ENCODE measurements at places on chromosomes 6 and 20. TPM values are rescaled to one million over a fixed set of nuclear protein-coding genes. Genes with fewer than 3 reads are reported as not detected.

VWA7 gene
- 2.6 TPM for polyA plus RNA-seq

MOCS1 gene
- polyA plus RNA-seq, result 0.19 TPM

STMN3 gene
- polyA plus RNA-seq, result 2.7 TPM

PLCB4 gene
- polyA plus RNA-seq, result not detected

DEFB124 gene
- not detected for polyA plus RNA-seq

WFDC10A gene
- not detected for polyA plus RNA-seq

CEP162 gene
- polyA plus RNA-seq, result 7.1 TPM

GJA10 gene
- polyA plus RNA-seq, result not detected

CSNK2A1 gene
- polyA plus RNA-seq, result 56.8 TPM

ABHD16B gene
- 0.19 TPM for polyA plus RNA-seq

PCSK2 gene
- not detected for polyA plus RNA-seq

SCGN gene
- not detected for polyA plus RNA-seq

LY6G6C gene
- not detected for polyA plus RNA-seq

KIF6 gene
- polyA plus RNA-seq, result not detected

HLA-DQB2 gene
- 121 TPM for polyA plus RNA-seq

MAK gene
- polyA plus RNA-seq, result 0.18 TPM

UBD gene
- not detected for polyA plus RNA-seq

FILIP1 gene
- polyA plus RNA-seq, result not detected

UTRN gene
- polyA plus RNA-seq, result 76.7 TPM

CFAP206 gene
- polyA plus RNA-seq, result not detected

GPR6 gene
- not detected for polyA plus RNA-seq

SLC17A3 gene
- not detected for polyA plus RNA-seq

SLC25A27 gene
- polyA plus RNA-seq, result not detected

KCNS1 gene
- polyA plus RNA-seq, result not detected

MYH7B gene
- polyA plus RNA-seq, result 0.34 TPM

SNPH gene
- polyA plus RNA-seq, result 1.3 TPM

DEFB110 gene
- not detected for polyA plus RNA-seq

ARFGEF2 gene
- polyA plus RNA-seq, result 8.5 TPM

BIRC7 gene
- polyA plus RNA-seq, result not detected

BPIFA1 gene
- polyA plus RNA-seq, result not detected

NMBR gene
- not detected for polyA plus RNA-seq

HUS1B gene
- 2.2 TPM for polyA plus RNA-seq

ARMC12 gene
- polyA plus RNA-seq, result 0.39 TPM

UBR2 gene
- polyA plus RNA-seq, result 11.6 TPM

HSPA12B gene
- not detected for polyA plus RNA-seq

EEF1E1 gene
- polyA plus RNA-seq, result 54.9 TPM

MUC22 gene
- polyA plus RNA-seq, result not detected

LINC00237 gene
- not detected for polyA plus RNA-seq

OTOR gene
- polyA plus RNA-seq, result not detected

ZBTB24 gene
- polyA plus RNA-seq, result 15.5 TPM

HLA-DQB1 gene
- polyA plus RNA-seq, result 155 TPM

AKAP12 gene
- polyA plus RNA-seq, result not detected

PPP1R16B gene
- 68.0 TPM for polyA plus RNA-seq

TEAD3 gene
- polyA plus RNA-seq, result not detected

BTN1A1 gene
- polyA plus RNA-seq, result 3.7 TPM

CCN6 gene
- polyA plus RNA-seq, result not detected

MAFB gene
- polyA plus RNA-seq, result not detected

SNAI1 gene
- polyA plus RNA-seq, result 0.63 TPM

QRSL1 gene
- polyA plus RNA-seq, result 78.5 TPM

SPEF1 gene
- polyA plus RNA-seq, result not detected
